Ascending aorta (tissue), 2 donors: ENCODE measurements at places on chromosomes 16 and 17.

GRCh38 chr17:40510328-40510648 lies 8.9 kb upstream of the TNS4 start:
- no peaks in the 10 kb centered on the region for H3K27me3 ChIP-seq
- DNase-seq, result no peak
- no peaks in the 10 kb centered on the region for H3K36me3 ChIP-seq

DNA sequence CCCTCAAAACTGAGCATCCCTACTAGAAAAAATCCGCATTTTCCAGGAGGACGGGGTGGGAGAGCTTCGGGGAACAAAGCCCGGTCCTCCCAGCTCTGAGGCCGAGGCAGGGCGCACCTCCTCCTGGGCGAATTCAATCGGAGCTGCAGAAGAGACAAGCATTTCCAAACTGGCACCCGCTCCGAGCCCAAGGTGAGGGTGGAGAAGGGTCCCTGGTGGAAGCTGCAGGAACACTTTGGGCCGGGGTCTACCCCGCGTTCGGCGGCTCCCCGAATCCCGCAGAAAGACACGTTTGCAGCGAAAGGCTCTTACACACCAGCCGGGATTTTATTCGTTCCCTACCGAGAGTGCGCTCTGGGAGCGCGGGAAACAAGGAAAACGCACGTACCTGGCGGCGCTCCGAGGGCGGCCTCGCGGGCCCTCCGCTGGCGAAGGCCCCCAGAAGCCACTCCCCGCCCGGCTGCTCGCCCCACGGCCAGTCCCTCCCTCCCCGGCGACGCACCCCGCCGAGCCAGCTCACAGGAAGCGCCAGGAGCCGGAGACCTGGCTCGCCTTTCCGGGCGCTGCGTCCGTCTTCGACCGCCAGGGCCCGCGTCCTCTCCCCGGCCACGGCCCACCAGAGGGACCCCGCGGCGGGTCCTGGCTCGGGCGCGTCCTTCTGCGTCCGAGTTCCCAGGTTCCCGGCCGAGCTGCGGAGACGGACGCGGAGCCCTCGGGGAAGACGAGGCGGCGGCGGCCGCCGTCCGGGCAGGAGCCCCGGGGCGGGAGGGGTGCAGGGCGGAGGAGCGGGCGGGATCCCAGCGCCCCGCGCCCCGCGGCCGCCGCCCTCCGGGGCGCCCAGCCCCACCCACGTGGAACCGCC lies 49.8 kb upstream of the BAHCC1 start:
- no peaks in the 10 kb centered on the region for H3K27me3 ChIP-seq
- no peak for DNase-seq
- no peaks in the 10 kb centered on the region for H3K36me3 ChIP-seq
- H3K4me3 ChIP-seq, result peak overlapping the region; percentile 94

DNA sequence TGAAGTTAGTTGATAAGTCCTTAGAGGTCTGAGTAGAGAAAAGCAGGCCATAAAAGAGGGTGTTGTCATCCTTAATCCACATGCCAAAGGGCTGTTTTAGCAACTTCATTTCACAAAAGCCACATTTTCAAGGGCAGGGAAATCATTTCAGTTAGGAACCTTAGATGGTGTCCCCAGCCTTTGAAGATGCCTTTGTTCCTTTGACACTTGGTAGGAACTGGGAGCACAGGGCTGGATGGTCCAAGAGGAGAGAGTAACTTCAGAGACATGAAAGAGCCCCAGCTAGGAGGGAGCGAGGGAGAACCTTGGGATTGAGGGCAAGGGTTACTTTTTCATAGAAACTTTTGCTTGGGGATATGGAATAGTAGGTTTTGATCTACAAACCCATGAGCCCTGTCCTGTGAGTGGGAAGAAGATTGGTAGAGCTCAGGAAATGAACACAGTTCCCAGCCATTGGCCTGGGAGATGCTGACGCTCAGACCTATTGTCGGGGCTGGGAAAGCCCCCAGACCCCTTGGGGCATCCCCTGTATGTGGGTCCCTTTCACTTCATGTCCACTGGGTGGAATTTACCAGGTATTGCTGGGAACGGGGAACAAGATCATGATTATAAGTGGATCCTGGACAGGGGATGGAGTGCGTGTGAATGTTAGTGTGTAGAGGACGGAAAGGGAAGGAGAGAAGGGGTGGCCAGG lies 18.9 kb downstream of the MSI2 start:
- peaks cover 7% of the 10 kb centered on the region for H3K36me3 ChIP-seq
- H3K27ac ChIP-seq, result no peak overlapping the region
- H3K27me3 ChIP-seq, result no peaks in the 10 kb centered on the region
- H3K4me1 ChIP-seq, result no peaks in the 10 kb centered on the region
- no peak for DNase-seq
- no peak overlapping the region for H3K4me3 ChIP-seq

GRCh38 chr17:2724784-2725164 lies 13.2 kb upstream of the CLUH start:
- no peak for DNase-seq
- H3K27ac ChIP-seq, result no peak overlapping the region
- no peaks in the 10 kb centered on the region for H3K36me3 ChIP-seq
- H3K4me1 ChIP-seq, result no peaks in the 10 kb centered on the region
- peak overlapping the region; percentile 57 for H3K4me3 ChIP-seq

GRCh38 chr16:25709213-25709612 lies 17.5 kb downstream of the HS3ST4 start:
- H3K4me1 ChIP-seq, result no peaks in the 10 kb centered on the region
- DNase-seq, result no peak
- H3K27me3 ChIP-seq, result no peaks in the 10 kb centered on the region
- no peaks in the 10 kb centered on the region for H3K36me3 ChIP-seq

GRCh38 chr16:15403392-15403995 lies 7.9 kb downstream of the MPV17L start:
- peaks cover 8% of the 10 kb centered on the region for H3K36me3 ChIP-seq
- no peak overlapping the region for H3K4me3 ChIP-seq
- H3K27me3 ChIP-seq, result no peaks in the 10 kb centered on the region
- H3K27ac ChIP-seq, result no peak overlapping the region
- DNase-seq, result no peak

DNA sequence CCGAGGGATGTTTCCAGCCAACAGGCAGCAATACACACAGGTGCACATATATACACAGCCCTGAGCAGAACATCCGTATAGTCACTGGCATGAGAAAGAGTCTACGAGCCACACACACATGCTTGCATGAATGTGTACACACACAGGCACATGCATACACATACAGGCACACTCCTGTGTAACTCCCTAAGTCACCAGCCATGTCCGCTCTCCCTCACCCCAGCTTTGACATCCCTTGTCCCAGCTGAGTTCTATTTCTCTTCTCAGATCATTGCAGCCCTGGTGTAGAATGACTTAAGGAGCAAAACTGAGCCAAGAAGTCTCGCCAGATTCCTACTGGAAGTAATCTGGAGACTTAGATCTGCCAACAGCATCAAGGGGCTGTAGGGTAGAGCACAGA lies 13.1 kb downstream of the CDRT4 start:
- DNase-seq, result no peak
- H3K36me3 ChIP-seq, result no peaks in the 10 kb centered on the region
- no peak overlapping the region for H3K27ac ChIP-seq
- no peaks in the 10 kb centered on the region for H3K27me3 ChIP-seq

GRCh38 chr17:83137523-83137922 lies 58.1 kb downstream of the METRNL start:
- H3K27ac ChIP-seq, result no peak overlapping the region
- no peak overlapping the region for H3K4me3 ChIP-seq
- no peaks in the 10 kb centered on the region for H3K36me3 ChIP-seq
- no peak for DNase-seq
- H3K27me3 ChIP-seq, result no peaks in the 10 kb centered on the region
- H3K4me1 ChIP-seq, result no peaks in the 10 kb centered on the region

DNA sequence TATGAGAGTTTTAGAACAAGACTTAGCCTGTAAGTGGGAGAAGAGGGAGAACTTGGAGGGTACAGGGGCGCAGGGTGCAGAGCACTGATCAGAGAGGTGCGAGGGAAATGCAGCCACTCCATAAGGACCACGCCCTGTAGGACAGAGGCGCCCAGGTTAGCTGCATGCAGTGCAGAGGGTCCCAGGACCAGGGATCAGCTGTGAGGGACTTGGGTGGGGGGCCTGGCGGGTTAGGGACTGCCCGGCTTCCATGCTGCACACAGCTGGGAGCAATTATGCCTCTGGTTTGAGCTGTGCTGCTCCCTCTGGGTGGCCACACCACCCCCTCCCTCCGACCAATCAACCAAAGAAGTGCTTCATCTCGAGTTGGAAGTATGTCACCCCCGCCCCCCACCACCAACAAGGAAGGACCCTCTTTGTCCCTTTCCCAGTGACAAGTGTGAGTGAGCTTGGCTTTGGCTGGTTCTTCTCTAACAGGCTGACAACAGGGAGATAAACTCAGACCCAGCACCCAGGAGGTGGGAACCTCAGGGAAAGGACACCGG lies 22.2 kb upstream of the CLEC18A start:
- peak overlapping the region; percentile 96 for H3K27ac ChIP-seq
- DNase-seq, result no peak
- H3K4me3 ChIP-seq, result peak overlapping the region; percentile 53

GRCh38 chr16:70725912-70726828 lies 40.3 kb upstream of the MTSS2 start:
- no peaks in the 10 kb centered on the region for H3K27me3 ChIP-seq
- H3K36me3 ChIP-seq, result no peaks in the 10 kb centered on the region
- no peak overlapping the region for H3K4me3 ChIP-seq
- H3K4me1 ChIP-seq, result no peaks in the 10 kb centered on the region
- DNase-seq, result no peak

DNA sequence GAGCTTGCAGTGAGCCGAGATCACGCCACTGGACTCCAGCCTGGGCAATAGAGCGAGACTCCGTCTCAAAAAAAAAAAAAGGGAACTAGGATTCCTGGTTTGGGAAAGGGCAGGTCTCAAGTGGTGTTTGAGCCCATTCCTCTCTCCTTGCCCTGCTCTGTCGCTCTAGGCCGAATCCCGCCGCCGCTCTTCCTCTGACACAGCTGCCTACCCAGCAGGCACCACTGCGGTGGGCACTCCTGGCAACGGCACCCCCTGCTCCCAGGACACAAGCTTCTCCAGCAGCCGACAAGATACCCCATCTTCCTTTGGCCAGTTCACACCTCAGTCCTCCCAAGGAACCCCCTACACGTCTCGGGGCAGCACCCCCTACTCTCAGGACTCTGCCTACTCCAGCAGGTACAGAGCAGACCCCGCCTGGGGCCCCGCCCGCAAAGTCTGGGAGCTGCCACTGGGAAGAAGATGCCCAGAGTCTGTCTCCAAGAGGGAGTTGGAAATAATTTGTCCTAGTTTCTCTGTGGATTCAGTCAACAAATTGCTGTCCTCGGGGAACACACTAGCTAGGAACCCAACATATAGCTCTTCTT lies 6.5 kb downstream of the SETD1A start:
- DNase-seq, result no peak
- no peak overlapping the region for H3K4me3 ChIP-seq
- H3K27ac ChIP-seq, result no peak overlapping the region
- no peaks in the 10 kb centered on the region for H3K4me1 ChIP-seq
- no peaks in the 10 kb centered on the region for H3K27me3 ChIP-seq
- peaks cover 96% of the 10 kb centered on the region for H3K36me3 ChIP-seq
